ENCODE measurements at places on chromosomes 11 and 22. TPM values are rescaled to one million over a fixed set of nuclear protein-coding genes. Genes with fewer than 3 reads are reported as not detected.
A peak's percentile ranks its signal among the peaks of the same experiment; 100 is the strongest.

DNA sequence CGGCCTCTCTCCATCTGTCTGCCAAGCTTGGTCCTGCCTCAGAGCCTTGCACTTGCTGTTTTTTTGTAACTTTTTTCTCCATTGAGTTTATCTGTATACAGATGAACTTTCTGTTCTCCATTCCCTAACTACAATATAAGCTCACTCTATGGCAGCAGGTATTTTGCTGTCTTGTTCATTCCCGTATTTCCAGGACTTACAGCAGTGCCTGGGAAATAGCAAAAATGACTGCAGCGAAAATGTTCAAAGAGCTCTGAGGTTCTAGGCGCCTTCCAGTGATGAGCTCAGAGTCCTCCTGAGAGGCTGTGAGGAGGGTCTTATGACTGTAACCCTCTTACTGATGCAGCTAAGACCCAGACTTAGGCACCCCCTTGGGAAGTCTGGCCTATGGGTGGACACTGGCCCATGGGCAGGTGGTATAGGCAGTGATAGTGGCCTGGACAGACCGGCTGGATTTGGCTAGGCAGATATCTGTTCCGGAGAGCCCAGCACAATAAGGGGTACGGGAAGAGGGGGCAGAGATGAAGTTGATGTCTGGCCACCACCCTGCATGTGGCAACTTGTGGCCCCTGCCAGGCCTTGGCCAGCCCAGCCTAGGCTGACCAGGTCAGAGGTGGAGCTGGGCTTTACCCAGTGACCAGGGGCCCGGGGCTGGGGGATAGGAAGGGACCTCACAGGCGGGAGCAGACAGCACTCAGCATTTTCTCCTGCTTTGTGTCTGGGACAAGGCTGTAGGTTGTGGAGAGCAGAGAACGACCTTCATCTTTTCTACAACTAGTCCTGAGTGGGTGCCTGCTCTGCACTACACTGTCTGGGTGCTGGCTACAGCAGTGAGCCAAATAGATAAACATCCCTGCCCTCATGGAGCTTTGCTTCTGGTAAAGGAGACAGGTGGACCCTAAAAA, 4.6 kb downstream of the ATF4 start:
- no peak for DNase-seq

The CASP4 gene
- total RNA-seq: 0.73 TPM

The PGA5 gene
- total RNA-seq: 0.30 TPM

- DNase-seq: no peak
Observed at GRCh38 chr11:67366961-67367760, 6.2 kb downstream of the CLCF1 start.

DNA sequence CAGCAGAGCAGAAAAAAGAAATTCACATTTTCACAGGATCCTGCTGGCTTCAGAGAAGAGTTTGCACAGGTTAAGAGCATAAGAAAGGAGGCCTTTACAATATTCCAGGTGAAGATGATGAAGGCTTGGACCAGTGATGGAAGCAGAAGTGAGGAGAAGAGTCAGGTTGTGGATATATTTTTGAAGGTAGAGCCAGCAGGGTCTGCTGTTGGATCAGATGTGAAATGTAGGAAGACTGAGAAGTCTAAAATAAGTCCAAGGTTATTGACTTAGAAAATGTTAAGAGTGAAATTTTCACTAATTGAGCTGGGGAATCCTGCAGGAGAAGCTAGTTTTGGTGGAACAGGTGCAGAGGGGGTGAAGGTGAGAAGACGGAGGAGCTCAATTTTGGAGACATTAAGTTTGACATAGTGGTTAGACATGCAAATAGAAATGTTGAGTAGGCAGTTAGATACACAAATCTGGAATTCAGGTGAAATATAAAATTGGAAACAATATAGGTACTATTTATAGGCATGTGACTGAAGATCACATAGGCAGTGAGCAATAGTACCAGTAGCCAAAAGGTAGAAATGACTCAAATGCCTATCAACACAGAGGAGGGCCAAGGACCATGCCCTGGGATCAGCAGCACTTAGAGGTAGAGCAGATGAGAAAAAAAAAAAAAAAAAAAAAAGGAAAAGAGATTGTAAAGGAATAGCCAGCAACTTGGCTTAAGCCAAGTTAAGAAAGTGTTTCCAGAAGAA, 252.0 kb downstream of the AASDHPPT start:
- DNase-seq: no peak

DNA sequence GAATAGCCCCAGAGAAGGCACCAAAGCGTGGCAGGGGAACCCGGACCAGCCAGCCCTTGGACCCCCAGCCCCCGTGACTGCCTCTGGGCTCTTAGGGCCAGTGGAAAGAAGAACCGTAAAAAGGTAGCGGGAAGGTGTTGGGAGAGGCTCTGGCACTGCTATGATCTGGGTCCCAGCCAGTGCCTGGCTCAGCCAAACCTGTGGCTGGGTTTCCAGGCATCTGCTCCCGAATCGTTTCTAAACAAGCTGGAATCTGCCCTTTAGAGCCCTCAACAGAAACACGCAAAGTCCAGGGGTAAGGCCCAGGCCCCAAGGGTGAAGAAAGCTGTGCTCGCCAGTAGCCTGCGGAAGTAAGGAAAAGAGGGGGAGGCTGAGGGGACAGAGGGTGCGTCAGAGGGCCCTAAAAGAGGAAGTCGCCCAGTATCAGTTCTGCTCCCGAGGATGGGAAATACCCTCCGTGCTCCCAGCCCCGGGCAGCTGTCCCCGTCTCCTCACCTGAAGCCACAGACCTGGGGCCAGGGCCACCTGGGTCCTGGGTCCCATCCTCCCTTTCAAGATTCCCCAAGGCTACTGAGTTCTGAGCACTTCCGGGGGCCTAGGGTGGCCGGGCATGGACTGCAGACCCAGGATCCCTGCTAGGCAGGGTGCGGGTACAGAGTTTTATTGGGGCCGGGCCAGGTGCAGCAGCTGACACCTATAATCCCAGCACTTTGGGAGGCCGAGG, 24.7 kb downstream of the IL10RA start:
- no peak for DNase-seq

DNA sequence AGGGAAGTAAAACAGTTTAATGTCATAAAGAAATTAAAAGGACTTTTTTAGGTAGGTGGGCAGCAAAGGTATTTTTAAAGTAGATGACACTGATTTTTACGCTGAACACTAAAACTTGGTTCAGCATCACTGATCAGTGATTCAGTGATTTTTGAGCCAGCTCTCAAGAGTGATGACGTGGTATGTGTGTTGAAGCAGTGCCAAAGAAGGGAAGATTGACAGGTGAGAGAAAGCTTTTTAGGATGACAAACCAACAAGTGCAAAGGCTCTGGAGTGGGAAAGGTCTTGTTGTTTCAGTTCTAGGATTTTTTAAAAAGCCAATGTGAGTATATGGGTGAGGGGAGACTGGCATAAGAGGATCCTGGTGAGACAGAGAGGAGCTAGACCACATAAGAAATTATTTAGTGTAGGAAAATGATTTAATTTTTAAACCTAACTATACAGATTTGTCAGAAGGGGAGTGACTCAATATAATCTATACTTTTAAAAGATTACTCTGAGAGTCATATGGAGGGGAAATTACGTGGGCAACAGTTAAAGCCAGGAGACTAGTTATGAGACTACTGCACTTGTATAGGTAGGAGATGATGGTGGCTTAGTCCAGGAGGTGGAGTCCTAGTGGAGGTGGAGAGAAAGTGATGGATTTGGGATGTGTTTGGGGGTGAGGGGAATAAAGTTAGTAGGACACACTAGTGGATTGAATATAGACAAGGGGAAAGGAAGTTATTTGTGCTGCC, 17.6 kb upstream of the CALCB start:
- DNase-seq: no peak

The ARHGEF17 gene
- 16.9 TPM for total RNA-seq

- no peak for DNase-seq
Observed at GRCh38 chr11:77087723-77088225, 14.9 kb upstream of the OMP start.

- no peak for DNase-seq
Observed at GRCh38 chr11:15965562-15966250, 390.6 kb downstream of the SOX6 start.

The PNPLA5 gene
- total RNA-seq: 5.9 TPM

The TMPRSS13 gene
- total RNA-seq: 1.1 TPM

DNA sequence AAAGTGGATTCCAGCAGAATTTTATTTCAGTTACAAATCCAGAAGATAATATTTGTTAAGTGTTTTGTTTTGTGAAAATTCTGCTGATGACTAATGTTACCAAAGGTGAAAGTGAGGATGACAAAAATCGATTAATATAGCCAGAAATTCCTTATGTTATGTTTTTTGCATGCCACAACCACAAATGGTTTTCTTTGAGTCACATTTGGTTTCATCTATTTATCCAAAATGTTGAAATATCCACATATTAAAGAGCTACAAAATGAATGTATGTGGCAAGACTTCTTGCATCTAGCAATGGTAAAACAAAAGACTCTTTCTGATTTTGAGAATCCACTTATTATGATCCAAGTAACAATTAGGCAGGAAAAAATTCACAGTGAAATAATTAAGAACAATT, 150.1 kb upstream of the LRRC4C start:
- DNase-seq: no peak

- no peak for DNase-seq
Observed at GRCh38 chr22:49460592-49461281, 366.9 kb downstream of the BRD1 start.

- DNase-seq: no peak
Observed at GRCh38 chr11:68818181-68818580, 23.5 kb downstream of the CPT1A start.

GRCh38 chr11:117520201-117520600, 192.5 kb downstream of the CEP164 start:
- DNase-seq: no peak

- no peak for DNase-seq
Observed at GRCh38 chr11:74853223-74853622, 95.7 kb downstream of the XRRA1 start.

The MS4A6E gene
- not detected for total RNA-seq

DNA sequence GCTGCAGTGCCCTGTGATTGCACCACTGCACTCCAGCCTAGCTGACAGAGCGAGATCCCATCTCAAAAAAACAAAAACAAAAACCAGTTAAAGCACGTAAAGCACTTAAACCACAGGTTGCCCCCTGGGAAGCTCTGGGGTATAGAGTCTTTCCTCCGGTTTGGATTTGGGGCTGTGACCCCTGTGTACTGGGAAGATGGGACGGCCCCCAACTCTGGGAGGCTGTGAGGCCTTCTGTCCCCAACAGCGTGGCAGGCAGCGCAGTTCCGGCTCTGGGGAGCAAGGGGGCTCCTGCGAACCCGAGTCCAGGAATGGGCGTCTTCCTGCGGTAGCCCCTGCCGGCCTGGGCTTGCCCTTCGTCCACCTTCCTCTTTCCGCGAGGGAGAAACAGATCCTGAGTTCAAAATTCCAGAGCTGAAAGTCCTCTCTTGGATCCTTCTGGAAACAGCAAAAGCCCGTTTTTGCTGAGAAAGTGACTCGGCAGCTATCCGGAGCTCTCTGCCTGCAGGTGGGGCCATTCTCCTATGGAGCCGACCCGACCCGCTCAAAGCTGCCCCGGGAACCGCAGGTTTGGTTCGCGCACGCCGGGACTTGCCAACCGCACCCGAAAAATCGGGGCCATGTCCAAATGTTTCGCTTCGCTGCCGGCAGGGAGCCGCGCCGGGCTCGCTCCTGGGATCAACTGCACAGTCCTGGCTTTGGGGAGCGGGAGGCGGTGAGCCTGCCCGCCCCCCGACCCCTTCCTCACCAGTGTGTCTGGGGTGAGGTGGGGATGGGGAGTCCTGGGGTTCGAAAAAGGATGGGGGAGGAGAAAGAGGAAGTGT, 36.3 kb upstream of the POLA2 start:
- DNase-seq: peak; percentile 73

The LDHAL6A gene
- not detected for total RNA-seq

The CYB5R3 gene
- total RNA-seq: 98.7 TPM

- DNase-seq: peak; percentile 11
Observed at GRCh38 chr11:1197431-1197885, 25.4 kb upstream of the MUC5B start.

The MS4A3 gene
- not detected for total RNA-seq

DNA sequence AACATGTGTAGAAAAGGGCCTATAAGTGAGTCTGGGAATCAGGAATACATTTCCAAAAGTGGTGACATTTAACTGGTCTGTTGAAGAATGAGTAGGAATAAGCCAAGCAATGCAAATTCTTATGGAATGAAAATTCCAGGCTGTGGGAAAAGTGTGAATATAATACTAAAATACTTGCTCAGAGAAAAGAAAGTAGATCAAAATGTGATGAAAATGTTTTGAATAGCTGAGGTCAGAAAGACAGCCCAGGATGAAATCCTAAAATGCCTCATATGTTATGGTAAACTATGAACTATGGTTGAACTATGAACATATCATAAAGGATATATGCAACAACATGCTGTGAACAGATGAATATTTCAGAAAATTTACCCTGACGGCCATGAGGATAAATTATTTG, 688.3 kb upstream of the FAT3 start:
- DNase-seq: no peak

- peak; percentile 29 for DNase-seq
Observed at GRCh38 chr11:12172493-12173013, 62.2 kb downstream of the MICAL2 start.

The GAL3ST1 gene
- 11.2 TPM for total RNA-seq

- no peak for DNase-seq
Observed at GRCh38 chr22:49995041-49995360, 17.6 kb downstream of the IL17REL start.

The APOL5 gene
- total RNA-seq: not detected

- DNase-seq: no peak
Observed at GRCh38 chr22:49326558-49326957, 501.1 kb downstream of the BRD1 start.

GRCh38 chr22:23230348-23231068, 50.2 kb downstream of the BCR start:
- DNase-seq: peak; percentile 51

- DNase-seq: no peak
Observed at GRCh38 chr11:119752946-119753345, 23.9 kb upstream of the NECTIN1 start.

The PANX3 gene
- total RNA-seq: not detected

The CNTF gene
- total RNA-seq: 0.82 TPM

The TMEM151A gene
- total RNA-seq: 2.2 TPM

- no peak for DNase-seq
Observed at GRCh38 chr11:64686466-64687170, 36.4 kb downstream of the NRXN2 start.

- no peak for DNase-seq
Observed at GRCh38 chr22:19510919-19511341, 13.3 kb downstream of the CLDN5 start.

The SMIM35 gene
- total RNA-seq: not detected

GRCh38 chr22:31347251-31348008, 1.3 kb upstream of the PATZ1 start:
- DNase-seq: peak; percentile 60

DNA sequence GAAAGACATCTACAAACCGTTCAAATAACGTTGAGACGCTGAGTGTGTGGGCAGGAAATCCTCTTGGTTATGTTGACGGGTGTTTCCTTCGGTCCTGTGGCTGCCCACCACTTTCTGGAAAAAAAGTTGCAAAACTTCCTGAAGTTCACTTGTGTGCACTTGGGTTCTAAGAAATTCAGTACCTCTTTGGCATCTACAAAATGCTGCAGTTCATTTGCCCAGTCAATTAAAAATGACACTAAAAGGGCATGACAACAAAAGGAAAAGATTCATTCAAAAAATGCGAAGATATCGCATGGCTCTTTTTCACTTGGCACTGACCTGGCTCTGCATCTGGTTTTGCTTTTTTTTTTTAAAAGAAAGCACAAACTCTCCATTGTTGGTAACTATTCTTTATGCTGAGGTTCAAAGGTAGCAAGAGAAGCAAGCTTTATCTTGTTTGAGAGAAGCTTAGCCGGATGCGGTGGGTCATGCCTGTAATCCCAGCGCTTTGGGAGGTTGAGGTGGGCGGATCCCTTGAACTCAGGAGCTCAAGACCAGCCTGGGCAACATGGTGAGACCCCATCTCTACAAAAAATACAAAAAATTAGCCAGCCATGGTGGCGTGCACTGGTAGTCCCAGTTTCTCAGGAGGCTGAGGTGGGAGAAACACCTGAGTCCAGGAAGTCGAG, 10.6 kb upstream of the XBP1 start:
- no peak for DNase-seq

The MYO7A gene
- total RNA-seq: 2.3 TPM

The FXYD6 gene
- total RNA-seq: 31.6 TPM

Measured in WTC11 (cell line).